ENCODE measurements at places on chromosomes 7 and 10.
A peak's percentile ranks its signal among the peaks of the same experiment; 100 is the strongest.

GRCh38 chr10:14588084-14588937 lies 186.4 kb downstream of the FAM107B start:
- peak; percentile 93 for DNase-seq

DNA sequence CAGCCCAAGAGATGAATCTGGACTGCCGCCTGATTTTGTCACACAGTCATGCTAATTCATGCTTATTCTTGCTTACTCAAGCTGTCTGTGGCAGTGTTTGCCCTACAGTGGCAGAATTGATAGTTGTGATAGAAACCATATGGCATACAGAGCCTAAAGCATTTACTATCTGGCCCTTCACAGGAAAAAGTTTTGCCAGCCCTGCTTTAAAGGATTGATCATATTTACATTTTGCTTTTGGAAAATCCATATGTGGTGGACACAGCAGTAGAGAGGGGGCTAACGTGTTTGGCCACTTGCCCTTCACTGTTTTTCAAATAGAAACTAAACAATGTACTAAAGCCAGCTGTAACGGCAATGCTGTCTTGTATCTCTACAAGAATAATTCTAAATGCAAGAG lies 974.0 kb upstream of the GHITM start:
- no peak for DNase-seq

DNA sequence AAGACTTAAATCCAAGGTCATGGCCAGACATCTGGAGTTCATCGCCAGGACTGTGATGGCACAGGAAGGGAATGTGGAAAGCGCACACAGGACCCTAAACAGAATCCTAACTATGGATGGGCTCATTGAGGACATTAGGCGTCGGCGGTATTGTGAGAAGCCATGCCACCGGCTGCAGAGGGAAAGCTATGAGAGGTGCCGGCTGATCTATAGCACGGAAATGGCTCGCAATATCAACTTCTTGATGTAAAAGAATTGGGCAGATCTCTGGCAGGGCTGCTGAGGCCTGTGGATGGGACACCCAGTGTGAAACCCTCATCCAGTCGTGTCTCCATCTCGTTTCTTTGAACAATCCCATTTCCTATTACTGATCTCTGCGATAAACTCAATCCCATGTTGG lies 6.3 kb upstream of the CTBP2 start:
- DNase-seq: no peak

- no peak for DNase-seq
Measured at GRCh38 chr10:123993534-123994416, 99.6 kb downstream of the CHST15 start.

- DNase-seq: no peak
Measured at GRCh38 chr7:95095966-95096540, 188.7 kb downstream of the PPP1R9A start.
